Stimulated activated CD4-positive, alpha-beta T cell treated with anti-CD3 and anti-CD28 coated beads, Interleukin-2, amount 100 ng/mL, for 48 hours (primary cell): ENCODE measurements at places on chromosomes 11 and 22.

GRCh38 chr11:24056051-24056450 is 440.8 kb upstream of the LUZP2 start:
- DNase-seq, result no peak

- no peak for DNase-seq
Observed at GRCh38 chr22:36425977-36426523, 38.3 kb upstream of the MYH9 start.

GRCh38 chr11:22275600-22275999 is 62.6 kb upstream of the SLC17A6 start:
- DNase-seq, result no peak

GRCh38 chr11:102798012-102798746 is at the start of gene MMP1:
TSS of gene MMP1 (minus strand) at chr11:102798160. CDS start at chr11:102798092, 68 bp downstream.
- DNase-seq, result no peak

DNA sequence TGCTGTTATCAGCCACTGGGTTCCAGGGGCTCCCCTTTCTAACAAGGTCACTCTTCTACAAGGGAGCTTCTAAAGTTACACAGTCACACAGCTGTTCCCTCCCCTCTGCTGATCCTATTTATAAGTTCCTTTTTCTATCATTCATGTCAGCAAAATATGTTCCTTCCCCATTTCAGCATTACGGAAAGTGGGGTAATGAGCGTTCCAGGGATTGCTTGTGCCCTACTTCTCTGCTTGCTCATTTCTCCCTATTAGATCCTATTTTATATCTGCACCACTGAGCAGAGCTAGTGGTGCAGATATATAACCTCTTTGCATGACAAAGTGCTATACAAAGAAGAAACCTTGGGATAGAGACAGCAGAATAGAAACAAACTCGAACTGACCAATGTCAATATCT is 22.7 kb upstream of the PLEKHB1 start:
- DNase-seq, result no peak

- no peak for DNase-seq
Observed at GRCh38 chr11:13291800-13292199, 14.2 kb downstream of the BMAL1 start.

DNA sequence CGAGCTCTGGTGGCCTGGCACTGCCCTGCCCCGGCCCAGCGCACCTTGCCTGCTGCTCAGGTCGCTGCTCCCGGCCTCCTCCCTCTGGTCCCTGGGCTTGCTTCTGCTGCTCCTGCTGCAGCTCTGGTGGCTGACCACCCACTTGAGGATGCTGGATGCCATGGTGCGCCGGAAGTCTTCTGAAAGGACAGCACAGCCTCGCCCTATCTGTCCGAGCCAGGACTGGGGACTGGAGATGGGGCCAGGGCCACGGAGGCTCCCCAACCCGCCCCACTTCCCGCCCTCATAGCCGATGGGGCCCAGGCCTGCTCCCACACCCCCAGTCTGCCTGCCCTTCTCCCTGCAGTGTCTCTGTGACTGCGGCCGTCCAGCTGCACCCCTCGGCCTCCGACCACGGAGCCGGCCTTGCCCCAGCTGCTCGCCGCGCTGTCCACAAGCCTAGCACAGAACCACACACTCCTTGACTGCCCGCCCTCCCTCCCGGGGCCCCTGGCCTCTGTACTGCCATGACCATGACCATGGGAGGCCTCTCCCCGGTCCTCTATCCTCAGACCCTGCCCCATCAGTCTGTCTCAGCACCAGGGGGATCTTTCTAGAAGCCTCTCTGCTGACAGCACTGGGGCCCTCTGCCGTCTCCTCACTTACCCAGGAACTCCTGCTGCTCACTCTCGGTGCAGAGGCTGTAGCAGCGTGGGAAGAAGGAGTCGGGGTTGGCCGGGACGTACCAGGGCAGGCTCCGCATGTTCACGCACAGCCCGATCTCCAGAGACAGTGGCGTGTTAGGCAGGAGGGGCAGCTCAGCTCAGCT is 12.7 kb downstream of the TTLL8 start:
- DNase-seq, result no peak

GRCh38 chr11:118666371-118666770 is 13.1 kb downstream of the TREH start:
- no peak for DNase-seq

- peak; percentile 19 for DNase-seq
Observed at GRCh38 chr11:113587308-113587739, 112.1 kb upstream of the DRD2 start.

DNA sequence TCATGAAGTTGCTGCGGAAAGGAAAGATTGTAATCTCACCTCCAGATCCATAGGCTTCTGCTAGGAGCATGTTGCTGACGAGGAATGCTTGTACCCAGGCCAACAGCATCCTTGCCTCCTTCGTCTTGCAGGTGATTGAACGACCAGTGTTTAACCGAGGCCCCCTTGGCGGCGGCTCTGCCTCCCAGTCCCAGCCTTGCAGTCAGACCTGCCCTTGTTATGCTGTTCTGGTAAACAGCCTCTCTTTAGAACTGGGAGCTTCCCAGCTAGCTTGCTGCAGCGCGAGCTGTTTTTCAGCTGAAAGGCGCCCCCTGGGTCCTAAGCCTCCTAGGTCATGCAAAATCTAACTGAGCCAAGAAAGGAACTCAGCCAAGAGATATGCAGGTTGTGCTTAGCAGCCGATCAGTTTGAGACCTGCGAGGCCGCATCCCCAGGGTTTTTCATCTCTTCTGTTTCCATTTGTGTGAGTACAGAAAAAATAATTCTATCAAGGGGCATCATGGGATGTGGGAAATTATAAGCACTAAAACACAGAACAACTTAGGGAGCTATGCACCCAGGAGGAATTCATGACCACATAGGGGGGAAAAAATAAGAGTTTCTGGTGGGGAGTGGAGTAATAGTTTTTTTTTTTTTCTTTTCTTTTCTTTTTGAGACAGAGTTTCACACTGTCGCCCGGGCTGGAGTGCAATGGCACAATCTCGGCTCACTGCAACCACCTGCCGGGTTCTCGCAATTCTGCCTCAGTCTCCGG is at the start of gene PIK3IP1:
Gene PIK3IP1, minus strand, starts transcription at position 253 of the 754 bp plus-strand sequence. Its CDS starts 144 bp downstream, at position 109.
- peak; percentile 71 for DNase-seq

- DNase-seq, result no peak
Observed at GRCh38 chr11:30879322-30880005, 293.3 kb upstream of the MPPED2 start.
